ENCODE measurements at places on chromosomes 2 and 18.

DNA sequence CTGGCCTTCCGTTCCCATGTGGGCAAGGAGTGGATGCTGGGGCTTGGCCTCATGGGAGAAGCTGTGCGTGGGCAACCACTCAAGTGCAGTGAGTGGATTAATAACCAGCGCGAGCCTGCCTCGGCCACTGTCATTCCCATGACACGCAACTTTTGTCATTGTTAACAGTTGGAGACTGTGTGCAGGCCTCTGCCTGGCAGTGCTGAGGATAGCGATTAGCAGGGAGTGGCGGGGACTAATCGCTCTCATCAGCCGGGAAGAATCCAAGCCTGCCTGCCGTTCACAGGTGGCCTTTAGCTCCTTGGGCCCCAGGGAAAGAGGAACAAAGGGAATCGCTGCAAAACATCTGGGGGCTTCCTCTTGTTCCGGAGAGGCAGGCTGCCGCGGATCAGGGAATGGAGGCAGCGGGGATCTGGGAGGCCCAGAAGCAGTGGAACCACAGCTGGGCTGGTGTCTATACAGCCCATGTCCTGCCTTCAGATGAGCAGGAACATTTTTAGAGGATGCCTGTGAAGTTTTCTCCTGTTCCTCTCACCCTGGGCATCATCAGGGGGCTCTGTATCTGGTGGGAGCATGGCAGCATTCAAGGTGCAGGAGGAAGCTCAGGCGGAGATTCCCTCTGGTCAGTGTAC, 53.8 kb downstream of the CTIF start:
- no peak for DNase-seq

DNA sequence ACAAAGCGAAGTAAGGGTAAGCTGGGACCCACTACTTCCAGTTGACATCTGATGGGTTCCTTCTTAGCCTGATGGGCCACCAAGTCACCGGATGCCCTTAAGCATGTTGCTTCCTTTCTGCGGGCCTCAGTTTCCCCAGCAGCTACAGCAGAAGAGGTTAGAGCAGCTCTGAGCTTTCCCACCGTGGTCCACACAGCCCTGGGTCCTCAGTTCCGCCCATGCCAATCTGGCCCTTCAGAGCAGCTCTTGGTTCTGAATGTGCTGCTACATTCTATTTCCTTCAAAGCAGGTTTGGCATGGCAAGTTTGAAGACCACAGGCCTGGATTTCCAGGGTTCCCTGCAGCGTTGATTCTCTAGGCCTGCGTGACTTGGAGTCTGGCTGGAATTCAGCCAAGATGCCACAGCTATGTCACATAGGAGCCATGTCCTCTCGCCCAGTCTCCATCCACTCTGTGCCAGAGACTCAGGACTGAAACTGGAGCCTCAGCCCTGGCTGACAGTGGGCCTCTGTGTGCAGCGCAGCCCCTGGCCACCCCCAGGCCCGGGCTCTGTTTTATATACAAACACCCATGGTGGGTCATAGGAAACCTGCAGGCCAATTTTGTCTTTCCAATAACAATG, 79.6 kb downstream of the TFCP2L1 start:
- peak; percentile 10 for DNase-seq

DNA sequence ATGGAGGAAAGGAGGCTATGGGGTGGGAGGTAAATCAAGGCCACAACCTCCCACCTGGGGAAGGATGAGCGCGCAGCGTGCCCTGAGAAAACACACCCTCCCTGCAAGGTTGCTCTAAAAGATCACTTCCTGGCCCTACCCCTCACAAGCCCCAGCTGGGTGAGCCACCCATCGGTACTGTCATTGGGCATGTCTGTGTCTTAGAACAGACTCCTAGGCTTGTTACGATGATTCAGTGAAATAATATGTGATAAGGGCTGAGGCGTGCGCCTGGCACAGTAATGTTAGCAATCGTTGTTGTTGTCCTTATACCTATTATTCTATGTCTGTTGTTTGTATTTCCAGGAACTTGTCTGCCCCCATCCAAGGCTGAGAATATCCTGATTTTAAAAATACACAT, 175.1 kb downstream of the ZFP36L2 start:
- no peak for DNase-seq

- no peak for DNase-seq
Observed at GRCh38 chr2:88342749-88343148, 109.7 kb downstream of the FOXI3 start.

DNA sequence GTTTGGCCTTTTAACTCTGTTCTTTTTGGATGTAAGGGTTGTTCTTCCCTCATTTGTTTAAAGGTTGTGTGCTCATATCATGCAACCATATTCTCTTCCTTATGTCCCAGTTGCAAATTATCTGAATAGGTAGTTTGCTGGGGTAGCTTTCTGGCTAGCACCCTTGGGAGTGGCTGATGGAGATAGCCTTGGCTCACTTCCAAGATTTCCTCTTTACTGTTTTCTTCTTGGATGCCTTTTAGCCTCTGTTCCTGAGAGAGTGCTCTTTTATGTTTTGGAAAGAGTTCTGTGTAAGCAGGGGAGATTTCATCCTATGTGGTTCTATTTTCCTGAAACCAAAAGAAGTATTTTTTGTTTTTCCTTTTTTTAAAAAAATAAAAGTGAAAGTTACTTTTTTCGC, 25.4 kb downstream of the USP14 start:
- DNase-seq, result no peak

DNA sequence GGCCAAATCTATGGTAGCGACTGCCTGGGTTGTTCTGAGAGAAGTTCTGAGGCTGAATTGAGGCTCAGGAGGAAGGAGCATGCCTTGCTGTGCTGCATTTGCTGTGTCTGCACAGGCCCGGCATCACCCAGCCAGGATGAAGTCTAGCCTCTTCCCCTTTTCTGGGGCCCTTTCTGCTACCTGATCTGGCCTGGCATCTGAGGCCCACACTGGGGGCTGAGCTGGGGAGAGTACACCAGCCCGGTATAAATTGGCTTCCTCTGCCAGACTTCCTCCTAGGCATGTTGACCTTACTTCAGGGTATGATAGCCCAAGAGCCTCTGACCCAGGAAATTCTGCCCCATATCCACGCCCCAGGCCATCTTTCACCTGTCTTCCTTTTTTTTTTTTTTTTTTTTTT, 30.0 kb downstream of the MRPL35 start:
- no peak for DNase-seq

DNA sequence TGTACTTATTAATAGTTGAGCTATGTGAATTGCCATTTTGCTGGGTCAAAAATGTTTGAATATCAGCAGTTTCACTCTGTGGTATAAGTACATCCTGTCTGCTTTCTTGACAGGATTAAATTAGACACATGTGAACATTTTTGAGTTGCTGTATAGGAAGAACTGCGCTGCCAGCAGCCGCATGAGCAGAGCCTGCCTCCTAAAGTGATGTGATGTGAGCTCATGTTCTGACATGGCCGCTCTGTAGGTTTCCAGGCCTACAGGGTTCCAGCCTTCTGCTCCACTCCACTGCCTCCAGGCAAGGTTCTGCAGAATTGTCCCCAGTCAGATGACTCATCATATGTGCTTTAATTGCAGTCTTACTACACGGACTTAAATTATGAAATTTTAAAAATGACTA, 119.7 kb upstream of the NFATC1 start:
- DNase-seq, result no peak

DNA sequence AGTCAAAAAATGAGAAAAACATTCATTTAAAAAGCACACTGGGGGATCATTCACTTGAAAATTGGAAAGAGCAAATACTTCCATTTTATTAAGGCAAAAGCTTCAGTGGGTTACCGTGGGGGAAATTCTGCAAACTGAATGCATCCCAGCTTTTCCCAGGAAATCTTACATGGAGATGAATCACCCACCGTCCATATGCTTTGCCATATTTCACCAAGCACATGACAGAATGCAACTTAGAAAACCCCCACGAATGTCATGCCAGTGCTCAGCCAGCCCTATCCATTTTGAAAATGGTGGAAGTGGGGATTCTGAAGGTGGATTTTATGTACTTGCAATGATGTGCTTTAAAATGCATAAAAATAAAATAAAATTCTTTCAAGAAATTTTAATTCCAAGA, 485.5 kb upstream of the ID2 start:
- DNase-seq, result no peak

GRCh38 chr2:216279031-216279430, 93.3 kb downstream of the MARCHF4 start:
- DNase-seq, result no peak

GRCh38 chr2:218583983-218584850, 15.6 kb downstream of the CNOT9 start:
- no peak for DNase-seq

GRCh38 chr2:75604484-75604883, 42.1 kb upstream of the MRPL19 start:
- DNase-seq, result no peak

DNA sequence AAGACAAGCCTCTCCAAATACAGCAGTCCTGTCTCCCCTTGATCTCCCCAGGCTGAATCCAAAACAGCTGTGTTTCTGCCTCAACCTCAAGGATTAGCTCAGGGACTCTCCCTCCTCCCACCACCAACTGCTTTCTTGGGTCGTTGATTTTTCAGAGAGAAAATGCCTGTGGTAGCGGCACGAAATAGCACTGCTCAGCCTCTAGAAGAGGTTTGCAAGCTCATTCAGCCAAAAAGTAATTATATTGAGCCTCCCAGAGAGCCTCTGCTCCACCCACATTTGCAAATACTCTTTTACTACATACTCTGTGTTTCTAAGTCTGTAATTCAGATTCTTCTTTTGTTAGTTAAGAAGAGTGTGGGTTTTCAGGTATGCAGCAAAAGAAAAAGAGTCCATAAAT, 396.4 kb upstream of the TNP1 start:
- no peak for DNase-seq

- DNase-seq, result peak; percentile 94
Observed at GRCh38 chr2:30664761-30665358, 142.4 kb downstream of the CAPN13 start.

DNA sequence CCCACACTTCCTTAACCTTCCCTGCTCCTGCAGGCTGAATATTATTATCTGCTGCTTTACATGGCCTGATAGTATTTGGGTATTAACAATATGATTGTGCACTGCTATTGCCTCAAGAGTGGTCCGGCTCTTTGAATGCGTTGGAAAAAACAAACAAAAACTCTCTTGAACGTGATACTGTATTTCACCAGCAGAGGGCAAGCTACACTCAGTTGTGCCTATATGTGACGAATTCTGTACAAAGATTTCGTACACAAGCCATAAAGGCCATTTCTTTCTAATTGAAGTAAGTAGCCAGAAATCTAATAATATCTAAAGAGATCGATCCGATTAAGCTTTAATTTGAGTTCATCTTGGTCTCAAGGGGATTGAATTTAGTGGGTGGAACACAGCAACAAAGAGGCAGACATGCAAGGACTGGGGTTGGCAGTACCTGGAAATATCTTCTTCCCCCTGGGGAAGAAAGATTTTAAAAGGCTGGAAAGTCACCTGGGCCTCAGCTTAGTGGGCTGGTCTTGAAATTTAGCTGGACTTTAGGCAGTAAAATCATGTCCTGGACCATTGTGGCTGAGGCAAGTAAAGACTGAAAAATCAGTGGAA, 49.3 kb upstream of the RAB6D start:
- peak; percentile 28 for DNase-seq

DNA sequence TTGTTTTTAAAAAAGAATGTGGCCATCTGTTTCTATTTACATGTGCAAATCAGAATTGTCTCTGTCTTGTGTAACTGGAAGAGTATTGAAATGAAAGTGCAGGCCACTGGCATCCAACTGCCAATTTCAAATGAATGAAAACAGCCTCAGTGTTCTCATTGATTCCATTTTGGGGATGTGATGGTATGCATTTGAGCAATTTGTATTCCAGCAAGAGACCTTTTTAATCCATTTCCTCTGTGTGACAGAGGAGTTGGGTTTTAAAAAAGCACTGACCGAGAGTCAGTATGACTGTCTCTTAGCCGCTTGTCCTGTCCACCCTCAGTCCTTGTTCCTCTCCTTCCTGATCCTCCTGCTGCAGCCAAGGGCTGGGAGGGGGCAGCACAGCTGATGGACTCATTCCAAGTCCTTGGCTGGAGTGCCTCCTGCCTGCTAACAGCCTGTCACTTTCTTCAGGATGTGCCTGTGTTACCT, 50.0 kb downstream of the ASAP2 start:
- no peak for DNase-seq

- DNase-seq, result no peak
Observed at GRCh38 chr18:22084547-22084946, 84.8 kb upstream of the GATA6 start.

DNA sequence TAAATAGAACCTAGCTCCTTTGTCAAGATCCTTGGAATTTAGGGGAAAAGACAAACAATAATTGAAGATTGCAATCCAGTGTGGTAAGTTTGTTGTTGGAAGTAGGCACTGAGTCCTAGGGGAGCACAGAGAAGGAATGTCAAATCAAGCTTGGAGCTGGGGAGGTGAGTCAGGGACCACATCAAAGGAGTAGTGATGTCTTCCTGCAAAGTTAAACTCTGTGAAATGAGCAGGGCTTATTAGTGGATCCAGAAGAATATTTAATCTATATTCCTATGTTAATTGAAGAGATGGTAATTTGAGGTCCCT, 41.7 kb upstream of the NABP1 start:
- peak; percentile 50 for DNase-seq

DNA sequence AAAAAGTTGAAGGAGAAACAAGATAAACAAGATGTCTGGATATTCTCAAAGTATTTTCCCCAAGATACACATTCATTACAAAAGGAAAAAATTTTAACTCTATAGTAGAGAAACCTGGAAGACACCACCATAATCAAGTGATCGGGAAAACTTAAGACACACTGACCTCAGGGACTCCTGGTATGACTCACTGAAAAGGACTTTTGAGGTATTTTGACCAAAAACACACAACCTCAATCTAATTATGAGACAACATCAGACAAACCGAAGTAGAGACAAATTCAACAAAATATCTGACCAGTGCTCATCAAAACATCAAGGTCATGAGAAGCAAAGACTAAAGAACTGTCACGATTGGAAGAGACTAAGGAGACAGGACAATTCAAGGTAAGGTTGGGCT, 34.7 kb downstream of the LPIN2 start:
- no peak for DNase-seq

- DNase-seq, result peak; percentile 96
Observed at GRCh38 chr2:28276076-28276618, 116.5 kb upstream of the FOSL2 start.

DNA sequence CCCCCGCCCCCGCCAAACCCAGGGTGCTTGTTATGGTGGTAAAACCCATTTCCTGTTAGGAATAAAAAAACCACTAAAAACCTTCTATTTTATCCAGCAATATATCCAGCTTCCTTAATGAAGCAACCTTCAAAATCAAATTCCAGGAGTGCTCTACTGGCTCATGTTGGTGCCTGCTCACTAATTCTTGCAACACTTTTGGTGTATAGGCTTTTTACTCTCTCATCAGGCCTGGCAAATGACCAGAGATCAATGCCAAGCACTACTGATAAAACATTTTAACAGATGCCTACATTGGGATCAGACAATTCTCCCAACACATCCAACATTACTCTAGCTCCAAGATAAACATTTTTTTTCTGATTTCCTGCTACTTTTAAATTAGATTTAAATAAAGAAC, 312.4 kb downstream of the KCNJ3 start:
- no peak for DNase-seq

- no peak for DNase-seq
Observed at GRCh38 chr2:197516393-197516761, 511 bp downstream of the MOB4 start.
